Ureter (tissue), 1 donor: ENCODE measurements at places on chromosomes 2 and 18. TPM values are rescaled to one million over a fixed set of nuclear protein-coding genes. Genes with fewer than 3 reads are reported as not detected.

DNA sequence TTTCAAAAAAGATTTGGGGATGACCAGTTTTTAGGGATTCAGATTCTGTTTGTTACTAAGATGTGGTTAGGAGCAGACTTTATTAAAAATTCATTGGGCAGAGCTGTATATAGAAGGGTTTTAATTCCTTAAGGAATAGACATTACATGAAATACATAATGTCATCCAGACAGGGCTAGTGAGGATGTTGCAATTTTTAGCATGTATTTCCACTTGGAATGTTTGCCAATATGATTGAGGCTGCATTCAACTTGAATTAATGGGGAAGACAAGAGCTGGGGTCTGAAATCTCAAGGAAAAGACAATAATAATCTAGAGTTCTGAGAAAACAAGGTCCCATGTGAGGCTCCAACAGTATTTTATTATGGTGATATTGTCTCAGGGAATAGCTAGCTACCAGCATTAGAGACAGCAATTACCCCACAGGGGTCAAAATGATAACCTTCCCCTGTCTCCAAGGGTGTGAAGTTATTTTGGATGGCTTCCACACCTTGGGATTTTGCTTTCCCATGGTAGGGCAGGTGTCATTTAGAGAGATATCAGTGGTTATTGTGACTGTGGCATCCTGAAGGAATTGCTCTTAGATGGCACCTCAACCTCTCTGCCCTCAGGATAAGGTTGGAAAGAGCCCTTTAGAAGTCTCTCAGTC lies 60.2 kb downstream of the VSNL1 start:
- no peak for DNase-seq

GRCh38 chr2:35864141-35864540 lies 491.4 kb upstream of the CRIM1 start:
- DNase-seq: no peak

DNA sequence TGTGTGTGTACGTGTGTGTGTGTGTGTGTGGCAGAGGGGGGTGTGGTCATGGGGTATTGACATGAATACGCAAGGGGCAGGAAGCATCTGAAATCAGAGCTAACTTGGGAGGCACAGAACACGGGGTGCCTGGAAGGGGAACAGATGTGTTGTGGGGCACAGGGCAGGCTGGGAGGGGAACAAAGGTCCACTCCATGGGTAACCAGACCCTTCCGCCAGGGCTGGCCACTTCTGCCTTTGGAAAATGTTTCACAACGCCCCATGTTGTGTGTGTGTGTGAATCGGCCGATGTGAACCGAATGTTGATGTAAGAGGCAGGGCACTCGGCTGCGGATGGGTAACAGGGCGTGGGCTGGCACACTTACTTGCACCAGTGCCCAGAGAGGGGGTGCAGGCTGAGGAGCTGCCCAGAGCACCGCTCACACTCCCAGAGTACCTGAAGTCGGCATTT lies at the start of gene SLC11A1:
TSS of gene SLC11A1 (plus strand) at position 358 of the 451 bp plus-strand sequence. CDS start 96 bp downstream, outside the sequence.
- no peak for DNase-seq

GRCh38 chr2:54904836-54905235 lies 145.4 kb downstream of the RTN4 start:
- peak; percentile 62 for DNase-seq

SERPINB12 gene
- total RNA-seq: not detected

DNA sequence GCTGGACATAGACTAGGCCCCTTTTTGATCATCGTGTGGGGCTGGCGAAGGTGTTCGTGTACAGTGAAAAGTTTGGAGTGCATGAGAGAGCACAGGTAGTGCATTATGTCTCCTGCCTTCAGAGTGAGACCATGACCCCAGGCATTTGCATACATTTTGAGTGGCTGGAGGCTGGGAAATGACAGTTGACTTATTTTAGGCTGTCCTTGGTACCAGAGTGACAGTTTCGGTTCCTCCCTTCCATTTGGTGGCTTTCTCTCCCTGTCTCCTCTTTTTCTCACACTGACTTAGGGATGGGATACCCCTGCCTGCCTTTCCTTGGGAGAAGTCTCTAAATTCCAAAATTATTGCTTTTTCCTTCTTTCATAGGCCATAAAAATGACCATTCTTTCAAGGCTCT lies 20.1 kb downstream of the SERPINB12 start:
- DNase-seq: no peak

OBSL1 gene
- total RNA-seq: 89.1 TPM

SLC4A5 gene
- total RNA-seq: 7.2 TPM

IL1B gene
- 3.5 TPM for total RNA-seq

GRCh38 chr2:172147944-172148650 lies 45.4 kb upstream of the DLX2 start:
- DNase-seq: no peak

DNA sequence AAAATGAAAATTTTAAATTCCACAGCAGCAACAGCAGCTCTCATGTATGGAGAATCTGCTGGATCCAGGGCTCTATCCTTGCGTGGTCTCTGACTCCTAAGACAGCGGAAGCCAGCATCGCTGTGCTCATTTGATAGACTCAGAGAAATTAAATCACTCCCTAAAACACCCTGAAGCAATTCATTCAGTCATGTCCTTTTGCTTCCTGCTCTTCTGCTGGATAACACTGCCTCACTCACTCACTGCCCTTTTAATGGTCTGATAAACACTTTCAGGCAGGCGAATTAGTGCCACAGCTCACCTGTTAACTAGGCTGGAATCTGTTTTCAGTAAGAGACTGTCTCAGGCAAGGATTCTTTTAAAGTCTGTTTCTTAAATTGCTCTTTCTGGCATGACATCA lies 10.0 kb downstream of the WIPF1 start:
- DNase-seq: no peak

- DNase-seq: no peak
Observed at GRCh38 chr2:58109481-58109880, 62.9 kb downstream of the VRK2 start.

DNA sequence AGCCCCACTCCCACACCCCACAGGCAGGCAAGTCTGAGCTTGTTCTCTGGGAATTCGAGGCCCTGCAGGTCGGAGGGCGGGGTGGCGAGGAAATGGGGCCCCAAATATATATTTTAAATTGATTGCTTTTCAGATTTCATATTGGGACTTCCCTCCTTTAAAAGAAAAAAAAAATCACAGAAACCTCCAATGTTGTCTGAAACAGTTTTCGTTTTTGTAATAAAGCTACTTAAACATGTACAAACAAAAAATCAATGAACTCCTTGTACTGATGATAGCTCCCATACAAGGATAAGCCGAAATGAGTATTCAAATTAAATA lies 21.5 kb downstream of the THNSL2 start:
- no peak for DNase-seq

GRCh38 chr2:170436077-170436943 lies 258.4 kb downstream of the MYO3B start:
- no peak for DNase-seq

DNA sequence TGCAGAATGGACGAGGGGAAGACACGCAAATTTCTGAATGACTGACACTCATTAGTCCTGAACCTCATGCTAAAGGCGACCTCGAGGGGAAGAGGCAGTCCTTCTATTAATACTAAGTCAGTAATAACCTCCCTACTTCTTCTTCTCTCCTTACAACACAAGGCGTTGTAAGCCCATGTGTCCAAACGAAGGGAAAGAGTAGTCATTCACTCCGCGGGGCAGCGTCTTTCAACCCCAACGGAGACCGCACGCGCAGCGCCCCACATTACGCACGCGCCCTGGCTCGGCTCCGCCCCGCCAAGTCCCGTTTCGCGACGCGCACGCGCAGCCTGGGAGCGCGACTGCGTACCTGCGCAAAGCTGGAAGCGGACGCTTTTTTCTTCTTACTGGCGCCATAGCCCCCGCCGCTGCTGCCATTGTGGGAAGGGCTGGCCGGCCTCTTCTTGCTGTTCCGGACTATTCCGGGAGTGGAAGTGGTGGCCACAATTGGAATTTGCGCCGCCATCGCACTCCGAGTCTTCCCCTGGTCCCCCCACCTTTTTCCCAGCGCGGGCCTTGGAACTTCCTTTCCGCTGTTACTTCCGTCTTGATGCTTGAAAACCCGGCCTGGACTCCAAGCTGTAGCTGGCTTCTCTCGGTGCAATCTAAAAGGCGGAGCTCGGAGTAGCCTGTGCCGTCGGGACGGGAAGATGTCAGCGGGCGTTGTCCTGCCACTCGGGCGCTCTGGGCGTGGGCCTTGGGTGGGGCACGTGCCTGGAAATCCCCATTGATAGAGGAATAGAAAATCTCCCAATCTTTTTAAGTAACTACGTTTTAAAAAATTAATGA lies at the start of gene INO80C:
TSS of gene INO80C (minus strand) at position 591 of the 828 bp plus-strand sequence. CDS start at position 505, 86 bp downstream.
- DNase-seq: peak; percentile 94

PDE11A gene
- total RNA-seq: 2.2 TPM

- DNase-seq: no peak
Observed at GRCh38 chr2:240810199-240810598, 9.8 kb downstream of the KIF1A start.

DNA sequence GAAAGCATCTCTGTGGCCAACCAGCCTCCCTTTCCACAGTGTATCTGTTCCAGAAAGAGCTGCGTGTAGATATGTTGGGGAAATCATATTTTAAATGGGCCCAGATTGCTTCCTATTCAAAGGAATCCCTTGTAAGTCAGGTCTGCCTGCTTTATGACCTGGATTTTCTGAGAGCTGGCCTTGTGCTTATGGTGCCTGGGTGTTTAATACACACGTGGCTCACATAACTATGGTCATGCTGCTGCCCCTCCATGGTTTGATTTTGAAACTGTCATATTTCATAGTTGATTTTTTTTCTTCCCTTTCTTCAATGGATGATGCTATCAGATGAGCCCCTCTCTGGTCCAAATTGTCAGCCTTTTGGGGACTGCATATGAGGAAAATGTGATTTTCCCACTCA lies 111.5 kb upstream of the CNGA3 start:
- no peak for DNase-seq

GRCh38 chr2:64931246-64932115 lies 57.7 kb upstream of the SLC1A4 start:
- no peak for DNase-seq

DNA sequence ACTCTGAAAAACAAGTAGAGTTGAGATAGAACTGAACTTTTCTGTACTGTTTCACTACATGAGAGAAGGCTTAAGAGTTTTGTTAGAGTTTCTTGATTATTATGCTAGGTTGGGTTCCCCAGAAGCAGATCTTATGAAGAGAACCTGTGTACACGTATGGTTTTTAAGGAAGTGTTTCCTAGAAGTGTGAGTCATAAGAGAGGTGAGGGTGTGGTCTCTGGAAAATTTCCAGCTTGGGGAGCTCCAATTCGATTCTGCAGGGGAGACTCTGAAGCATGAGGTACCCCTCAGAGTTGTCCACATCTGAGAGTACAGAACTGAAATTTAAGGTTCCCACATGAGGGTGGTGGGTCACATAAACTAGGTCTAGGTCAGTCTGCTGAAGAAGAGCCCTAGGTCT lies 83.3 kb upstream of the MAP2 start:
- no peak for DNase-seq

PLB1 gene
- 9.9 TPM for total RNA-seq

DNA sequence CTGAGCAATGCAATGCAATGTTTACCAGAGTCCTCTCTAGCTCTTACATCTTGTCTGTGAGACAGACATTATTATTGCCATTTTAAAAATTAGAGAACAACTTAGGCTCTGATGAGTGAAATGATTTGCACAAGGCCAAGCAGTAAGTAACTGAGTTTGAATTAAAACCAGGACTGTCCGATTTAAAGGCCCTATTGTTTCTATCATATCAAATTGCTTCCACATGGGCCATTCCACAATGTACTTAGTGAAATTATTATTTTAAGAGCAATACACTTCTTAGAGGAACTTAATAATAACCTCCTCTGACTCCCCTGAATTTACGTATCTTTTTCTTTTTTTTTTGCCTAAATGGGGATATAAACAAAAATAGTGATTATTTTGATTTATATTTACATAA lies 64.6 kb downstream of the PLCL1 start:
- DNase-seq: no peak

- DNase-seq: no peak
Observed at GRCh38 chr2:190342611-190343010, 778 bp upstream of the INPP1 start.
